ENCODE measurements at places on chromosomes 12 and 14.

DNA sequence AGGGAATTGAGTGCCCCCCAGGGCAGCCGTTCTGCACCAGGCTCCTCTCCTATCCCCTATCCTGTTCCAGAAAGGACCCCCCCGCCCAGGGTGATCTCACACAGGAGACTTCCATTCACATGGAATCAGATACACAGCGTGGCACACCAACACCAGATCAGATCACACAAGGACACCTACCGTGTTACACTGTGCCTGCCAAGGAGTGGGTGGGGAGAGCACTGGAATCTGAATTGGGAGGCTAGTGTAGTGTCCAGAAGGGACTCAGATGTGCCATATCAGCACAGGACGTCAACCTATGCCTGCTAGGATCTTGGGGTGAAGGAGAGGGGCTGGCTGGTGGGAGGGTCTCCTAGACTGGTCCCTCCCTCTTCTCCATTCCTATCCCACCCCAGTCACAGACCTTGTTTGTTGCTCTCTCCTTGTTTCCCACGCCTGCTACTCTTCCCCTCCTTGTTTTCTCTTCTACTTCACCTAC is 2.3 kb downstream of the PTMS start:
- no peak for DNase-seq

DNA sequence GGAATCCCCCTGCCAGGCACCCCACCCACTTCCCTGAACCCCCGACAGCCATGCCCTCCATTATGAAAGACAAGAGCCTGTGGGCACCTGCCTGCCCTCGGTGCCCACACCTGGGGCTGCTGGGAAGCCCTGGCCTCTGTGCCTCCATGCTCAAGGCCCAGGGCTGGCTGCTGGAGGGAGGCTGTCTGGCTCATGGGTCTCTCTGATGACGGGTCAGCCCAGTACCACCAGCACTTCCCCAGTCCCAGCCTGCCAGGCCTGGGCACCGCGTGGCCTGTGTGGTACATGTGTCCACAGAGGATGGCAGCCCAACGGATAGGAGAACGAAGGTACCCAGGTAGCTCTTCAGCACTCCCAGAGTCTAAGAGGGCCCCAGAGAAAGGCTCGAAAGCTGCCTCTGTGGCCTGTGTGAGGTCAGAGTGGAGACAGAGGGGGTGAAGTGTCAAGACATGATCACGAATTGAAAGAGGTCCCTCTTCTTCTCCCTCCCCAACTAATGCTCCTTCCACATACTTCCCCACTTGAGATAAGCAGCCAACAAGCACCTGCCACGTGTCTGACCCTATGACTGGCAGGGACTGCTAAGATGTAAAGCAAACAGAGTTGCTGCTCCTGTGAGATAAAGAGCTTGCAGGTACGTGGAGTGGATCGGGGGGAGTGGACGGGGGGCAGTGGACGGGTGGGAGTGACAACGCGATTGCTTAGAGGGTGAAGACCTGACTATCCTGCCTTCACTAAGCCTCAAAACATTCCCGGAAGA is 21.2 kb downstream of the FBLN5 start:
- no peak for DNase-seq

- no peak for DNase-seq
Measured at GRCh38 chr12:64063121-64063520, 159.0 kb downstream of the KICS2 start.

GRCh38 chr12:132475304-132476037 is 14.5 kb upstream of the FBRSL1 start:
- DNase-seq, result no peak

- no peak for DNase-seq
Measured at GRCh38 chr12:38163442-38163801, 153.2 kb upstream of the ALG10B start.

- no peak for DNase-seq
Measured at GRCh38 chr12:17982556-17982955, 107.4 kb downstream of the RERGL start.

- DNase-seq, result no peak
Measured at GRCh38 chr12:18955594-18955993, 173.9 kb upstream of the PLEKHA5 start.

- no peak for DNase-seq
Measured at GRCh38 chr14:39704594-39704993, 272.4 kb upstream of the FBXO33 start.

DNA sequence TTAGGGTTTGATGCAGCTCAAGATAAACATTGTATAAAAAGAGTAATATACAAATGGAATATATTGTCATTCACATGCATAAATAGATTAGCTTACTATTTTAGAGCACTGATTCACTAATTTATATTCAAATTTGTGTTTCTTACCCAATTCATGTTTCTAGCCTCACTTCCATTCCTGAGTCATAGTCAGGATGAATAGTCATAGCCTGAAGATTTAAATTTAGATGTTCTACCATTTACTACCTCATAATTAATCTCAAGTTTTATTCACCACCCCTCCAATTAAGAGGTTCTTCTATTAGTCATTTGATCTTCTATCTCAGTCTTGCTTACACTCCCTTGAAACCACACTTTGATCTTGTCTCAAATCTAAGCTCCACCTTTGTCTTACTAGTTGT is 38.7 kb downstream of the ANO4 start:
- no peak for DNase-seq

DNA sequence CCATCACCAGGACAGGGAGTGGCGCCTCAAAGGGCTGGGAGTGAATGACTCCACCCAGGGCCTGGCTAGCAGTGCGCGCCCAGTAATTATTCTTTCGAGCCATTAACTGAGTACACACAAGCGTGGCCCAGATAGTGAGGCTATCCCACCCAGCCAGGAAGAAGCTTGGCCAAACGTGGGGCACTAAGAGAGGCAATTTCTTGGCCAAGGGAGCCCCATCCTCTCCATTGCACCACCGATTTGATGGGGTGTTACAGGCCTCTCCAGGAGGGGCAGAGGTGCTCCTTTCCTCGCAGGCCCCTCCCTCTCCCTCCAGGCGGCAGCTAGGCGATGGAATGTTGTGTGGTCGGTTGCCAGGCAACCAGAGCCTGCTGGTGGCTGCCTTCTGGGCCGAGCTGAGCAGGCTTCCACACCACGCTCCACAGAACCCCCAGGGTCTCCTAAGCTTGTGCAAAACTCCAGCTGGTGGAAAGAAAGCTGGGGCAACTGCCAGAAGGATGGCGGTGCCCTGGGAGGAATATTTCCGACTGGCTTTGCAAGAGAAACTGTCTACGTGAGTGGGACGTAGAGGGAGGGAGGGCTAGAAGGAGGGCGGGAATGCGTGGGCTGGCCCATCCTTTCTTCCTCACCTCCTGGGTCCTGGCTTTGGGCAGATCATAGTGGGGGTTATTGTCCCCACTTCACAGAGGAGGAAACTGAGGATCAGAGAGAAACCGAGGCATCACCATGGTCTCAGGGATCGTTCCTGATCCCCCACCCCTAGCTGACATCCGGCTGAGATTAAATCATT is at the start of gene CFAP73:
Gene CFAP73, plus strand, starts transcription at position 364 of the 790 bp plus-strand sequence. Its CDS starts 134 bp downstream, at position 498.
- peak; percentile 81 for DNase-seq

- DNase-seq, result no peak
Measured at GRCh38 chr14:83255727-83256090, 1722.1 kb upstream of the SEL1L start.

DNA sequence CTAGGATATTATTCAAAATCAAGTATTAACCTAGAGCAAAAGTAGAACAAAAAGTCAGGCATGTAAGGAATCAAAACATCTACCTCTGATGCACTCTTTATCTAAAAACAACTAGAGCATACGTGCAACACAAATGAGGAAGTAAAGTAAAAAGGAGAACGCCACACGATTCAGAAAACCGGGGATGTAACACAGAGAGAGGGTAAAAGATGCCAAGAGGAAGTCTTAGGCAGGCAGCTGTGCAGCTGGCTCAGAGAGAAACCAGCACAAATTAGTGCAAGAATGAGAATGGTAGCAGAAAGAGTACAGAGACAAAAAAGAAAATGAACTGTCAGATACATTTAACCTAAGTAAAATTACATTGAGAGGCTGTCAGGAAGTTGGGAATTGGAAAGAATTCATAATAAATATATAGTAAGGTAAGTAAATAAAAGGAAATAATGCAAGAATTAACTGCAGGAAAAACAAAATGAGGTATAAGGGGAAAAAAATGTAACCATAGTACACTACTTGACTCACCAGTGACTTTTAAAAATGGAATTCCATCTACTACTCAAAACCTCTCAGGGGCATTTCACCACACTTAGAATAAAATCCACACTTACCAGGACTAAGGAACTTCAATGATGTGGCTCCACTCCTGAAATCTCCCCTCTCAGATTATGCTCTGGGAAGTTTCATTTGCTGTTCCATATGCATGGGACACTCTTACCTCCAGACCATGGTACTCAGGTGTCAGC is 17.1 kb downstream of the BCAT1 start:
- peak; percentile 96 for DNase-seq

GRCh38 chr12:93552427-93552826 is 20.0 kb upstream of the SOCS2 start:
- no peak for DNase-seq

DNA sequence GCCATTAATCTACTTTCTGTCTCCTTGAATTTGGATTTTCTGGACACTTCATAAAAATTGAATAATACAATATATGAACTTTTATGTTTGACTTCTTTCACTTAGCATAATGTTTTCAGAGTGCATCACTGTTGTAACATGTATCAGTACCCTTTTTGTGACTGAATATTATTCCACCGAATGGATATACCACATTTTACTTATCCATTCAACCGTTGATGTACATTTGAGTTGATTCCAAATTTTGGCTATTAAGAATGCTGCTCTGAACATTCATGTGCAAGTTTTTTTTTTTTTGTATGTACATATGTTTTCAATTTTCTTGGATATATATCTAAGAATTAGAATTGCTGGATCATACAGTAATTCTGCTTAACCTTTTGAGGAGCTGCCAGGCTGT is 43.2 kb downstream of the CPSF2 start:
- DNase-seq, result no peak

DNA sequence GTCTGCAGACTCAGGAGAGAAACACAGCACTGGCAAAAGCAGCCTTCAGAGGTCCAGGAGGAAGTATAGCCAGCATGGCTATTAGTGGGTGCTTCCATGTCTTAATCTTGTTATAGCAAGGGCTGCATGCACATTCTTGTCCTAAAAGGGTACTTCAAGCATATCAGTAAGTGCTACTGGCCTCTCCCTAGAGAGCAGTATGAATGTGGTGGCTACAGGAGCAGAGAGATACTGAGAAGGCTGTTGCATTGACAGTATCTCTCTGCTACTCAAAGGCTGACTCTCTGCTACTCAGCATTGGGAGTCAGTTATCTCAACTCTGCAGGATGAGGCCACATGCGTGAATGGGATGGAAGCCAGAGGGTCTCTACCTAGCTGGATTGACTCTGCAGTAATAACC is 2.0 kb downstream of the GARIN6 start:
- no peak for DNase-seq

DNA sequence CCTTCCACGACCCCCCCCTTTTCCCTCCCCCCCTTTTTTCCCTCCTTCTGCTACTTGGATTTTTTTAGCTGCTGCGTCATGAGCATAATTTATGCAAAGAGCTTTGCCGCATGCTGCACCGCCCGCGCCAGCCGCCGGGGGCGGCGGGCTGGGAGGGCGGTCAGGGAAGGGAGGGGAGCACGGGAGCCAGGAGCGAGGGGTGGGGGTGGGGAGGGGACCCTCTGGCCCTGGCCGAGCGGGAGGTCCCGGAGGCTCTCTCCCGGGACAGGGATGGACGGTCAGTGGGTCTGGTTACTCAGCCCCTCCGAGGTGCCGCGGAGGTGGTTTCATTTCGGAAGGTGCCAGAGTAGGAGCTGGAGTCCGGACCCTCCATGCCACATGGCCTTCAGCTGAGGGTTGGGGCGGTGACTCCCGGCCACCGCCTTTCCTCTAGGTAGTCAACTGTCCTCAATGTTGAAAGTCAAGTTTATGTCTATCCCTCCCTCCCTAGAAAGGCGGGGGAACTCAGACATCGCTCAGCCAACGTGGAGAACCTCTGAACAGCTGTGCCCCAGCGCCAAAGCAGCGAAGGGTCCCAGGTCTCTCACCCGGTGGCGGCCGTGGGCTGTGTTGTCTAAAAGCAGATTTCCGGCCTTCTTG is at the start of gene POU6F1:
Gene POU6F1, minus strand, starts transcription at position 95 of the 639 bp plus-strand sequence. CDS start 11,226 bp downstream, outside the sequence.
- DNase-seq, result peak; percentile 84

DNA sequence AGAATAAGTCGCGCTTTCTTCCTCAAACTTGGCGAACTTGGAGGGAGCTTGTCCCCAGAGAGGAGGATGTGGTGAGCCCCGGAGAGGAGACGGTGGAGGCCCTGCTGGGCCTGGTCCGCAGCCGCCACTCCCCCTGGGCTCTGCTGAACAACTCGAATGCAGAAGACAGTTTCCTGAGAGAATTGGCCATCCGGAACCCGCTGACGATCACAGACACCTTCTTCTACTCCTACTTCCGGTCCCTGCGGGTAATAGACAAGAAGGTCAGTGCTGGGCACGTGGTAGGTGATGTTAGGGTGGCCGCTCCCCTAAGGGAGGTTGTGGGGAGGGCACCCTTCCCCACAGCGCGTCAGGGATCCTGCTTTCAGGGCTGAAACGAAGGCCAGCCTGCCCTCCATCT is 1.6 kb downstream of the LRRC43 start:
- DNase-seq, result peak; percentile 92

DNA sequence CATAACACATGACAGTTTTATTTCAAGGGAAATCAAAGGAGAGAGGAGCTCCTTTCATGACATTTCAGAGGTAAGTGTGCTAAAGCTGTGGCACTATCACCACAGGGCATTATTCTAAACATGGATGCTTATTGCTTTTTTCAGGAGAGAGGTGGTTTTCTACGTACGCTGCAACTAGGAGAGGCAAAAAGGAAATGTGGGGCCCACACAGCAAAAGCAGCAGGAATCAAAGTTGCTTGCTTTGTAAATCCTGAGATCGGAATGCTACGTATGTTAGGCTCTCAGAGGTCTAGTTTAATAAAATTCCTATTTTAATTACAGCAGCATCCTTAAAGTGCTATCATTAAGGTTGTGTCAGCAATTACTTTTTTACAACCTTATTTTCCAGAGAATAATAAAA is 55.0 kb upstream of the GRIP1 start:
- no peak for DNase-seq

GRCh38 chr12:115758183-115758582 is 519.3 kb downstream of the MED13L start:
- DNase-seq, result no peak

DNA sequence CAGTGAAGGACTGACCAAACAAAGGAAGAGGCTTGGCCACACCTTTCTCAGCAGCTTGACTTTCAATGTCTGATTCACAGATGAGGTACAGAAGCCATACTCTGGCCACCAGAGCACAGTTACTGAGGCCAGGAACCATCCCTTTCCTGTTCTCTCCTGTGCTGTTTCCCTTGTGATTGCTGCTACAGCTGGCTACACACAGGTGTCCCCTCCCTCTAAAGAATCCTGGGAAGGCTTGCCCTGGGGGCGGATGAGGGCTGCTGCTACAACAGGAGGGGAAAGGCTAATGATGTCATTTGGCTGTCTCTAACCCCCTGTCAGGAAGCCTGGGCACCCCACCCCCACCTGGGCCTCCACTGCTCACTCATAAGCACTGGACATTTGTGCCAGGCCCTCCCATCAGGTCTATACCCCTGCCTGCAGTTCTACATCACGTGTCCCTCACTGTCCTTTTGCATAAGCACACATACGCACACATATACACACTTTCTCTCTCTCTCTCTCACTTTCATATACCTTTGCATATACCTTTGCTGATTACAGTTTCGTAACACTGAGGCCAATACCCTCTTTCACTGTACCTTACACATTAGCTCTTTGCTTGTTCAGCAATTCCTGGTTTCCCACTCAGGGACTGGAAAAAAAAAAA is 41.4 kb downstream of the PRPF40B start:
- DNase-seq, result no peak

Data from KBM-7 (cell line).